SW480 (cell line): ENCODE measurements at places on chromosomes 3 and 15.

GRCh38 chr15:86541540-86541939, 461.9 kb downstream of the AGBL1 start:
- no peak for DNase-seq

DNA sequence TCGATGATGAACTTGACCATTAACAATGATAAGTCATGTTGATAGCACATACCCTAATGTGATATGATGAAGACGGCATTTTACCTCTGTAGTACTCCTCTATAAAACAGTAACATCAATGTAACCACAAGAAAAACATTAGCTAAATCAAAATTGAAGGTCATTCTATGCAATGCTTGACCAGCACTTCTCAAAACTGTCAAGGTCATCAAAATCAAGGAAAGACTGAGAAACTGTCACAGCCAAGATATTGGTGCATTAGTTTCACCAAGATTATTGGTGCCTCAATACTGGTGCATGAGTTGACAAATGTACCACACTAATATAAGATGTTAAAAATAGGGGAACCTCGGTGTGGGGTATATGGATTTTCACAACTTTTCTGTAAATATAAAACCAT, 251.1 kb upstream of the CNTN4 start:
- DNase-seq, result no peak

GRCh38 chr3:48429317-48429959, 448 bp downstream of the PLXNB1 start:
- DNase-seq, result peak; percentile 78

DNA sequence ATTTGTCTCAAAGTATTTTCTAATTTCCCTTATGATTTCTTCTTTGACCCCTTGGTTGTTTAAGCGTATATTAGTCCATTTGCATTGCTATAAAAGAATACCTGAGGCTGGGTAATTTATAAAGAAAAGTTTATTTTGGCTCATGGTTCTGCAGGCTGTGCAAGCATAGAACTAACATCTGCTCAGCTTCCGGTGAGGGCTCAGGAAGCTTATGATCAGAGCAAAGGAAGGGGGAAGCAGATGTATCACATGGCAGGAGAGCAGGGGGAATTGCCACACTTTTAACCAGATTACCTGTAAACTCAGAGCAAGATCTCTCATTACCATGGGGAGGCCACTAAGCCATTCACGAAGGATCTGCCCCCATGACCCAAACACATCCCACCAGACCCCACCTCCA, 148.2 kb downstream of the PDE8A start:
- DNase-seq, result no peak

GRCh38 chr3:65548848-65549625, 489.7 kb downstream of the MAGI1 start:
- DNase-seq, result peak; percentile 50

DNA sequence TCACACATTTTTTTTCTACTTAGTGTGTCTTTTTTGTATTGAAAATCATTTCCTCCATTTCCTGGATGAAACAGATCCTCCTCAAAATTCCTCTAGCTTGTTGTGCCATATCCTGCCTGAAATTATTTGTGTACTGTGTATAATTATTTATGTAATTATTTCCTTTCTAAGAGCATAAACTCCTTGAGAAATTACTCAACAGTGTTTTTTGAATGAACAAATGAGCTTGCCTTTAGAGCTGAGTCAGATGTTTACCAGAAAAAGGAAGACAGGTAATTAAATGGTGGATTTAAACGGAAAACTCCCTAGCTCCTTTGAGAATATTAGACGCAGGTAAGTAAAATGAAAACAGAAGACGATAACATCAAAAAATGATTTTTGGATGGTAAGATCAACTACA, 13.2 kb upstream of the SECISBP2L start:
- no peak for DNase-seq

- DNase-seq, result no peak
Observed at GRCh38 chr15:39873978-39874377, 46.1 kb downstream of the GPR176 start.
